Stimulated activated CD8-positive, alpha-beta memory T cell treated with anti-CD3 and anti-CD28 coated beads, Interleukin-4, amount 100 ng/mL, for 1 hour (primary cell): ENCODE measurements at places on chromosomes 1 and 21.

GRCh38 chr21:19461481-19462205, 1058.1 kb upstream of the TMPRSS15 start:
- no peak for DNase-seq

DNA sequence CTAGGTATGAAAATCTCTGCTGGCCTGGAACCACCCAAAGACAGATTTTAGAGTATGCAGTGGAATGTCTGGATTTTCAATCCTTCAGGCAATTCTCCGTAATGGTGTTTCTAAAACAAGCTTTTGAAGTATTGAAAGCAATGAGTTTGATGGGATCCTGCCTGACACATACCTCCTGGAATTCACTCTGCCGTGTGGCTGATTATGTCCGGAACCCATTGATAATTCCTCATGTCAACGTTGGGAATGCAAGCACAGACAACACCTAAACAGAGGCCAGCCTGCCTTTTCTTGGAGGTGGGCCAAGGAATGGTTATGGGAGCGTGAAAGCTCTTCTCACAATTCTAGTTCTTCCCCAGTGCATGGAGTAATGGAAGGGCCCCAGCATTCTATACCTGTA, 168.9 kb upstream of the HMCN1 start:
- no peak for DNase-seq

GRCh38 chr1:79190074-79190473, 183.5 kb upstream of the ADGRL4 start:
- DNase-seq: no peak

DNA sequence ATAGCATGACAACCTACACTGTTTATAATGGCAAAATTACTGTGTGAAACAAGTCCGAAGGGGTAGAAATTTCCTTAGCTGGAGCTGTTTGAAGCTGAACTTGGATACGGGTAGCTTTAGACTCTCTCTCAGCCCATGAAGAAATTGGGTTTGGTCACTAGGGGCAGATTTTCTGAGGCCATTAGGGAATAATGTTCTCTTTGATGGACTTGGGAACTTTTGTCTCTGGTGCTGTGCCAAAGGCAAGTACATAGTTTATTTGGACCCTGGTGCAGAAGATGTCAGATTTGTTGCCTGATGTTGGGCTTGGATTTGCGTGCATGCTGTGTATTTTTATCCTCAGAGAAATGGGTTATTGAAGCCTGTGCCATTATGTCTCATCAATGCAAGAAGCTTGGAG, 109.6 kb downstream of the VPS13D start:
- no peak for DNase-seq

DNA sequence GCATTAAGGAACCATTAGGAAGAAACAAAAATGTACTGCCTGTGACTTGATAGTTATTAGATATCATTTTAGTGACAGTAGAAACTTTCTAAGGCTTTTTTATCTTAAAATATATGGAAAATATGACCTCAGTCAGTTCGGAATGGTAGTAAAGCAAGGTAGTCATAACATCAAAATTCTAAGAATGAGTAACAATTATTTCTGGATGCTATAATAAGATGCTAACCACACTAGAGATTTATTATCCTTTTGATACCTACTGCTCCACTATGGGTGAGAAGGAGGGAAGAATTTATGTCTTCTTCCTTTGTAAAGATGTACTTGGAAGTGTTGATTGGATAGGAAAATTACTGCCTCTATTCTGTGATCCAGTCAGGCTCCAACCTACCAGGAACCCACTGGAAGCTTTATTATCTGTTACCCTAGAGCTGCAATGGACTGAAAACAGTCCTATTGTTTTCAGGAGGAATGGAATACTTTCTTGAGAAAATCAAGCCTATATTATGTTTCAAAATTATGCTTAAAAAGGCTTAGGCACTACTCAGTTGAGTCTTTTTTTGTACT, 8.8 kb downstream of the FMN2 start:
- no peak for DNase-seq

GRCh38 chr1:180565121-180565871, 6.5 kb downstream of the OVAAL start:
- no peak for DNase-seq
